ENCODE measurements at places on chromosomes 4 and X. TPM values are rescaled to one million over a fixed set of nuclear protein-coding genes. Genes with fewer than 3 reads are reported as not detected.

TMPRSS11B gene
- total RNA-seq: not detected

PHOX2B gene
- total RNA-seq: not detected

HGFAC gene
- not detected for total RNA-seq

EDA2R gene
- total RNA-seq: 3.6 TPM

SOX3 gene
- total RNA-seq: not detected

ADH6 gene
- total RNA-seq: not detected

FHIP1A gene
- total RNA-seq: not detected

ZFP92 gene
- total RNA-seq: 1.7 TPM

GYPA gene
- total RNA-seq: not detected

NALF2 gene
- total RNA-seq: 0.23 TPM

IL13RA2 gene
- not detected for total RNA-seq

ZNF630 gene
- total RNA-seq: 3.2 TPM

FAM133A gene
- not detected for total RNA-seq

ADH1A gene
- not detected for total RNA-seq

FREM3 gene
- total RNA-seq: not detected

F11 gene
- total RNA-seq: not detected

MAGEB10 gene
- not detected for total RNA-seq
